ENCODE measurements at places on chromosomes 6 and 20. TPM values are rescaled to one million over a fixed set of nuclear protein-coding genes. Genes with fewer than 3 reads are reported as not detected.

SLC26A8 gene
- total RNA-seq = not detected

KCNQ2 gene
- 2.9 TPM for total RNA-seq

ULBP1 gene
- 0.13 TPM for total RNA-seq

ZNF292 gene
- total RNA-seq = 32.9 TPM

ARMC12 gene
- 0.62 TPM for total RNA-seq

SLC22A16 gene
- total RNA-seq = 0.22 TPM

MLIP gene
- 21.6 TPM for total RNA-seq

SLC22A7 gene
- total RNA-seq = not detected

PAK5 gene
- 0.04 TPM for total RNA-seq

C4A gene
- total RNA-seq = 13.0 TPM

LZTS3 gene
- 2.2 TPM for total RNA-seq

LY6G6F gene
- not detected for total RNA-seq
